ENCODE measurements at places on chromosomes 3 and 15.
A peak's percentile ranks its signal among the peaks of the same experiment; 100 is the strongest.

DNA sequence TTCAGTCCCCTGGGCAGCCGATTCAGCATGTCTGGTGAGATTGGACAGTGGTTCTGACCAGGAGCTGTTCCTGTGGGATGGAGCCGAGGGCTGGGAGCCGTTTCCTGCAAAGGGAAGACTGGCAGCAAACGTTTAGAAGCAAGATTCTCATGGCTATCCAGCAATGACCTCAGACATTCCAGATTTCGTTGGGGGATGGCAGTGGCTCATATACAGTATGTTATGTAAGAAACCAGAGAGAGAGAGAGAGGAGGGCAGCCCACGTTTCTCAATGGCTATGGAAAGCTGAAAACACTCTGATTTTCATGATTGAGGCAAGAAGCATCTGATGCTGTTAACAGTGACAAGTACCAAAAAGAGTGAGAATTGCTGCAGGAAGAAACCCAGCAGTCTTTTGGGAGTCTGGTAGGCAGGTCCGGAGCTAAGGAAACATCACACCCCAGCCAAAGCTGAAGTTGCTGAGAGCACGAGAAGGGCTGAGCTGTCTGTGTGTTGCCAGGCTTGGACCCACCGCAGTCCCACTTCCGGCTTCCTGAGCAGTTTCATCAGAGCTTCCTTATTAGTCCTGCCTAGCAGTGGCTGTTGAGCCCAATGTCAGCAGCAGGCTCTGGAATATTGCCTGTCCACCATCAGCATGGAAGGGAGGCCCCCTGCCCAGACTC lies 25.6 kb upstream of the VPS8 start:
- DNase-seq: peak; percentile 76

DNA sequence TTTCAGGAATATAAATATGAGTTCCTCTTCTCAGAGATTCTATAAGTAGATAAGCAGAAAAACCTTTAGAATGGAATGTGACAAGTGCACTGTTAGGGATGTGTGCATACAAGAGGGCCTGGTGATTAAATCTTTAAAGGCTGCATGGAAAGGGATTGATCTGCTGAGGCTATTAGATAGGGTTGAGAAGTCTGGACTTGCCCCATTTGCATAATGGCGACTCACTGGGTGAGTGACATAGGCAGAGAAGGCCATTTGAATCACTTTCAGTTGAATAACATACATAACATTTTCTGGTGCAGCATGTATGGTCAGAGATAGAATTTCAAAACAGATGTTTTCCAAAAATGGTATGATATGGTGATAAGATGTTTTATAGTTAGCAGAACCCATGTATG lies 156.9 kb downstream of the ZNF621 start:
- DNase-seq: no peak

GRCh38 chr3:187737368-187738070 lies 7.7 kb downstream of the BCL6 start:
- DNase-seq: peak; percentile 75

GRCh38 chr3:11514191-11514821 lies 129.4 kb downstream of the VGLL4 start:
- DNase-seq: peak; percentile 97

Measured in fibroblast of lung (primary cell).